Fibroblast of villous mesenchyme (primary cell): ENCODE measurements at places on chromosomes 16 and 17. TPM values are rescaled to one million over a fixed set of nuclear protein-coding genes. Genes with fewer than 3 reads are reported as not detected.

DNA sequence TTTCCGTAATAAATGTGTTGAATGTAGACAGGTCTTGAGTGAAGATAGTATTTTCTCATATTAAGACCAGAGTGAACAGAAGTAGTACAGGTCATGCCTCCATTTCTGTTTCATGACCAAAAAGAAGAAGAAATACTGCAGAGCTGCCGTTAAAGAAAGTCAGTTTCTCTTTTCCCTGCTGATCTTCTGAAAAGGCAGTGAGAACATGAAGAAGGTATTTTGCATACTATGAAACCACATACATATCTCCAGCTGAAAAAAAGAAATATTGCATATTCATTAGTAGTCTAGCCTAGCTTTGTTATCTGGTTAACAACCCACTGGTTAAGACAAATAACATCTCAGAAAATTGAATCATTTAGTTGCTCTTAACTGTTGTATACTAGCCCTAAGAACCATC, 138.4 kb downstream of the PHKB start:
- DNase-seq: no peak

Gene TMEM98
- 128 and 135 TPM in 2 replicates for total RNA-seq

Gene ACBD4
- total RNA-seq: 6.1 and 6.9 TPM in 2 replicates

- DNase-seq: no peak
Measured at GRCh38 chr17:20086416-20087076, 77.4 kb downstream of the SPECC1 start.

Gene ZSCAN10
- total RNA-seq: under 0.01 TPM in 1 of 2 replicates, not detected in the other

Gene CCL1
- total RNA-seq: not detected in 2 replicates

DNA sequence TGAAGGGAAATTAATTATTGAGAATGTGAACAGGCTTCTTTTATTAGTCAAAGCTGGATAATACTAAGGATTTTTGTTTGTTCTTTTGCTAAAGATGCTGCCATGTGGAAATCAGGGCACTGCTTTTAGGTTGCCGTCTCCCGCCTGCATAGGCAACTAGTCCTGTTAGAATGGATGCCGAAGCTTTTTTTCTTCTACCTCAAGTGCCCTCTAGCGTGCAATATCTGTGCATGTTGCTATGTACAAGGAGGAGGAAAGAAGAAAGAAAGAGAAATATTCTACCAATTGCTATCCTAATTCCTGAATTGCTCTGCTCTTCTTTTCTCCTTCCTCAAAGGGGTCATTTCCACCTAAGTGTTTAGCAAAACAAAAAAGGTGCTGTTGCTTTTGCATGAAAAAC, 5.2 kb upstream of the CDH8 start:
- DNase-seq: peak; percentile 3

DNA sequence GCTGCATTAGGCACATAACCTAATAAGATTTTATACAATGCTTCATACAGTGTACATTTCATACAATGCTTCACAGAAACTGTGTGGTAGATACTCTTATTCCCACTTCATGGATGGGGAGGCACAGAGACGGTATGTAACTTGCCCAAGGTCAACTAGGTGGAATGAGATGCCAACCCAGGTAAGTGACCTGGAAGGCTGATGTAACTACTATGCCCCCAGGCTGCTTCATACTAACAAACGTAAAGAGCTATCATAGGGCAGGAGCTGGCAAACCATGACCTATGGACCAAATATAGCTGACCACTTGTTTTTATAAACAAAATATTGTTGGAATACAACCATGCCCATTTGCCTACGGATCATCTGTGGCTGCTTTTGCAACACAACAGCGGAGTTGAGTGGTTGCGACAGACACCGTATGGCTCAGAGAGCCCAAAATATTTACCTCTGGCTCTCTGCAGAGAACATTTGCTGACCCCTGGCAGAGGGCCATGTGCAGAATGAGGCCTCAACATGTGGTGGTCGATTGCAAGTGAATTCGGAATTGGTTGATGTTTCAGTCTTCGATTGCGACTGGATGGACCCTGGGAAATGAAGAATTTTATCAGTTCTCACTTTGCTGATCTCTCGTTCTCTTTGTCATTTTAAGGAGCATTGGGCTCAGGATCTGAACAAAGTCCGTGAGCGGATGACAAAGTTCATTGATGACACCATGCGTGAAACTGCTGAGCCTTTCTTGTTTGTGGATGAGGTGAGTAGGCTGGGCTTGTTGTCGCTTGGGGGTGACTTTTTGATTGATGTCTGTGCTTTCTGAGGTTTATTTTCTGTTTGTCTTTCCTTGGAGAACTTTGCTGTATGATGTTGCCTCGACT, 109.7 kb downstream of the PLCG2 start:
- DNase-seq: peak; percentile 57

Gene CD300LG
- not detected in 2 replicates for total RNA-seq

GRCh38 chr16:86357303-86357702, 153.0 kb upstream of the FOXF1 start:
- no peak for DNase-seq

Gene ATAD5
- total RNA-seq: 3.9 and 4.3 TPM in 2 replicates

DNA sequence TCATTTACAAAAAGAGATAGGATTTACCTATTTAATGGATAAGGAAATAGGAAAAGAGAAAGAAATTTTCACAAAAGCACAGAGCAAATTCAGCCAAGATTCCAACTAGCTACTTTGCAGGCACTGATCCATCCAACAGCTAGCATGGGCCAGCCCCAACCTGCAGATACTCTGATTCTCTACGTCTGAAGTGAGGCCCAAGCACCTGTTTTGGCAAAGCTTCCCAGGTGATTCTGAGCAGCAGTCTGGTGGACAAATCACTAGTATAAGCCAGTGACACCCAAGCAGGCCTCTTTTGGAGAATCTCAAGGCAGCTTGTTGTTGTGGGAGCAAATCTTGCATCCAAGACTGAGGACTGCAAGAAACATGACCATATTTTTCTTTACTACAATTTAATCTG, 20.9 kb upstream of the CALB2 start:
- DNase-seq: no peak

Gene RCVRN
- total RNA-seq: not detected in 2 replicates

DNA sequence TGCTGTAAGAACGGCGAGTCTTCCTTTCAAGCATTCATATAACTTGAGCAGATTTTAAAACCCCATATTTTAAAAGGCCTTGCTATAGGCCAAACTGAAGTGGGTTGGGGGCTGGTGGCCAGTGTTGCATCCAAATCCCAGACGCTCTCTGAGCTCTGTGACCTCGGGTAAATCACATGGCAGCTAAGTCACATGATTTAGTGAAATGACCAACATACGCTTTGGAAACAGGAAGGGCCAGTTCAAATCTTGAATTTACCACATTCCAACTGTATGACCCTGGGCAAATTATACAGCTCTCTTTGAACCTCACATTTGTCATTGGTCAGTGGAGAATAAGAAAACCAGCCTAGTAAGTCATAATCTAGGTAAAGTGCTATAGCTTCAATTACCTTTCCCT, 519.3 kb downstream of the HAPSTR1 start:
- no peak for DNase-seq

DNA sequence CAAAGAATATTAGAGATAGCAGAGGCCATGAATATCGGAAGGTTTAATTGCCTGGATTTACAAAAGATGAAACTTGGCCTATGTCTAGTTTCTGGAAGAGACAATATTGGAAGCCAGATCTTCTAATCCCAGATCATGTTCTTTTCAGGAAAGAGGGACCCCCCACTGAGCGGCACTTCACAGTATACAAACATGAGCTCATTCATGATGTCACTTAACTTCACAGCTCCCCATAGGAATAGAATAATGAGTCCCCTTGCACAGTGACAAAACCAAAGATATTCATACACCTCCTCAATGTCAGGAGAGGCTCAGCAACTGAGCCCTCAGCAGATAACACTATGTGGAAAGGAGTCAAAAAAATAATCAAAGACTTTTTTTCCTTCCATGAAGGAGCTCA, 147.5 kb downstream of the CDH11 start:
- no peak for DNase-seq

- no peak for DNase-seq
Measured at GRCh38 chr16:73289232-73289631, 241.3 kb upstream of the ZFHX3 start.

Gene C1QBP
- 179 and 233 TPM in 2 replicates for total RNA-seq

- no peak for DNase-seq
Measured at GRCh38 chr16:57612494-57612893, 15.9 kb upstream of the ADGRG1 start.
